ENCODE measurements at places on chromosomes 3 and 15.

DNA sequence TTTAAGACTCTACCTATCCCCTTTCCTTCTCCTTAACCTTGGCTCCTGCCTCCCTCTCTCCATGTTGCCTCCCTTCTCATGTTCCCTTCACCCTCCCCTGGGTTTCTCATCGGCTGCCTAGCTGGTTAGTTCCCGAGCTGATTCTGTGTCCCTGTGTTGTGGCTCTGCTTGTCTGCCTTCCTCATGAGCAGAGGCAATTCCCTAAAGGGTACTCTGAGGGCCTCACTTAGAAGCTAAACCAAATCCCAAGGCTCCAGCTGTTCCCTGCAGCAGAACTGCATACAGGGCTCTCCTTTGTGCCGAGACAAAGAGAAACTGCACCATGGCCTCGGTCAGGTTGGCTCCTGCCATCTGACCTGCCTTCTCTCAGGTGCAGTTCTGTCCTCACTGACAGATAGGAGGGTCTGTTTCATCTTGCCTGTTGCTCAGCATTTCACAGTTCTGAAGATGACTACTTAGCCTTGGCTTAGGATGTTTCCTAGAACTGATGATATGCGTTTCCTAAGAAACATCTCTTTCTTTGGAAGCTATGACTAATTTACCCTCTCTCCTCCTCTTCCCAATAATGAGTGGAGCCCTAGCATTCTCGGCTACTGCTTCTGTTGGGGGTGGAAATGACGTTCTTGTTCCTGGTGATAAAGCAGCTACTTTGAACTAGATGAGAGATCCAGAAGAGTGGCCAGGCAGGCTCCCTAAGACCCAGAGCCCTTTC lies 27.1 kb downstream of the DUOX1 start:
- no peak for DNase-seq

GRCh38 chr3:153978006-153978405 lies 143.2 kb upstream of the ARHGEF26 start:
- no peak for DNase-seq

- no peak for DNase-seq
Measured at GRCh38 chr3:181383760-181384159, 328.0 kb upstream of the SOX2 start.

DNA sequence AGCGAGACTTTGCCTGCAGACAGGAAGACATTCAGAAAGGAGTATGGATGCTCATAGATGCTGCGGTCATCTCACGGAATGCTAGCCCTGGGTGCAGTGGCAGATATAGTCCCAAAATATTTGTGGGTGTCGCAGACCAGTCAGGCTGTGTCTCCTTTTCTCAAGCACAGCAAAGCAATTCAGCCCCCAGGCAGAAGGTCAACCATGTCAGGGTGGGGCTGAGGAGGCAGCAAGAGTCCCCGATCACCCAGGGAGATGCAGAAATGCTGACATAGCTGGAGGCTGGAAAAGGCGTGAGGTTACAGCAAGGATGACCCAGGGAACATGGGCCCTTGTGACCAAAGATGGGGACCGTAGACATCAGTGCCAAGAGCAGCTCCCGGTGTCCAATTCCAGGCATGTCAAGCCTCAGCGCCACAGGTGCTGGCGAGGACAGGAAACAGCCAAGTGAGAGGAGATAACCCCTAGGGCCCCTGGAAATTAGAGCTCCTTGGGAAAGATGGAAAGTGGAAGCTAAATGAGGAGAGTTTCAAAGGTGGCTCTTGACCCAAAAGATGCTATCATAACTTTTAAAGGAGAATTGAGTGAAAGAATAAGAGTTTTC lies 81.2 kb upstream of the ABHD17C start:
- no peak for DNase-seq

DNA sequence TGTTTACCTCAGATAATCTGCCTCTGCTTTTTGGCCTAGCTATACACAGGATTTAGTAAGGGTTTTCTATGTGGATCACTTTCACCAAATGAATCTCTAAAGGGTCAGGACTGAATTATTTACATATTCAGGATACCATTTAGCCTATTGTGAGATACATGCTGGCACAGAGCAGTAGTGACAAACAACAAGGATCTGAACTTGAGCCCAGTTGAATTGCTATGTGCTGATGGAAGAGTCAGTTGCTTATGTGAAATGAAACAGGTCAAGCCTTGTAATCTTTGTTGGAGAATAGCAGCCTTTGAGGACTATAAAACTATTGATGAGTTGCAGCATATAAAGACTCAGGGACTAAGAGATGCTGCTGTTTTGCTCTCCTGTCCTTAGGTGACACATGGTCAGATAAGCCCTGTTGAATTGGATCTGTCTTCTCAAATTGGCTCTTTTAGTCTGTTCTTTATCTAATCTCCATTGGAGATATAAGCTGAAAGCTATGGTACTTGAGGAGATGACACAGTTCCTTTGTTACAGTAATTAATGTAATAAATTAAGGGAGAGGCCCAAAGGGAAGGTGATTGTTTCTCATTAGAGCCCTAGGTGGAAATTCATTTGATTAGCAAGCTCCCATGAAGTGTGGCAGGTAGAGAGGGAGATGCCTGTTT lies 30.4 kb downstream of the ZNF609 start:
- no peak for DNase-seq

DNA sequence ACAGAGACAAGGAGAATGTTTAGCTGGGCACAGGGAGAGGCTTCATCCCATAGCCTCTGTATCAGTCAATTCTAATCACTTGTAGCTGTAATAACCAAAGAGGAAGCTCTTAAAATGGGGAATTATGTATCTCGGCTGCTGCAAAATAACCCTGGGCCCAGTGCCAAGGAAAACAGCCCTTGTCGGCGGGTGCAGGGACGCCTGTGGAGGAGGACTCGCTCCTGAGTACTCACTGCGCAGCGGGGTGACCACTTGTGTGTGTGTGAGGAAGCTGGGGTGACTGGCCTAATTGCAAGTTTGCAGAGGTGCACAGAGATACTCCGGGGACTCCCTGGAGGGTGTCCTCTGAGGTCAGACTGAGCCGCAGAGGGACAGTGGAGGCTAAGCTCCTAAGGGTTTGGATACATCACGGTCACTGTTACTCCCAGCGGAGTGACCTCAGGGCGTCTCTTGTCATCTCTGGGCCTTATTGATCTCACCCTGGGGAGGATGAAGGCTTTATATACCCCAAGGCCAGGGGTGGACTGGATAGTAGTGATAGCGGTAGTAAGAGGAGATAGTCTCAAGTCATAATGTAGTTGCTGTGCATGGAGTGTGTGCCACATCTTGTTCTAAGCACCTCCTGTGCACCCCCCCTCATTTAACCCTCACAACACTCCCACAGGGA lies 37.2 kb downstream of the SLC6A6 start:
- DNase-seq: no peak

DNA sequence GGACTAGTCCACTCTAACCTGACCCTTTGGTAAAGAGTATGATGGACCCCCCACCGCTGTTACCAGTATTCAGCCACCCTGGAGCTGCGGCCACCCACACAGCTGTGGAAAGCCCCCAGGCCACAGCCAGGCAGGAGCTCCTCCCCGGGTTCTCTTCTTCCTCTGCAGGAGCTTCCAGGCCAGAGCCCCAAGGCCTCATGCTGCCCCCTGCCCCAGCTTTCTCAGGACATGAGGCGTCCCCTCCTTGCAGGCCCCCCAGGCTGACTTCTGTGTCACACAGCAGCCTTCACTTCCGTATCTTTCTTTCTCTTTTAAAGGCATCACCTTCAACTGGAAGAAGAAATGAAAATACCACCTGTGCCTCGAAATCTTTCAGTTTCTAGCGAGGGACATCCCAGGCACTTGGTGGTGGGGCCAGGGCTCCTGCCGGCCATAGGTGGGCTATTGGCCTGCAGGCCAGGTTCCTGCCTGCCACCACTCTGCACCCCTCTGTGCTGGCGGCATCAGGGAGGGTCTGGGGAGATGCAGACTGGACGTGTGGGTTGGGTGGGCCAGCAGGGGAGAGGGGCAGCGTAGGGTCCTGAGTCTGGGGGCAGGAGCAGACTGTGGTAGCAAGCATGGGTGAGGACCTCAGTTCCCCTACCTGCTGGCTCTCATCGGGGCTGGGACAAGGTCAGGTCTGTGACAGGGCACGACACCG lies 19.9 kb downstream of the KLF13 start:
- DNase-seq: peak; percentile 37

All from stimulated activated naive CD4-positive, alpha-beta T cell (primary cell).